ENCODE measurements at places on chromosomes 11 and 22.

DNA sequence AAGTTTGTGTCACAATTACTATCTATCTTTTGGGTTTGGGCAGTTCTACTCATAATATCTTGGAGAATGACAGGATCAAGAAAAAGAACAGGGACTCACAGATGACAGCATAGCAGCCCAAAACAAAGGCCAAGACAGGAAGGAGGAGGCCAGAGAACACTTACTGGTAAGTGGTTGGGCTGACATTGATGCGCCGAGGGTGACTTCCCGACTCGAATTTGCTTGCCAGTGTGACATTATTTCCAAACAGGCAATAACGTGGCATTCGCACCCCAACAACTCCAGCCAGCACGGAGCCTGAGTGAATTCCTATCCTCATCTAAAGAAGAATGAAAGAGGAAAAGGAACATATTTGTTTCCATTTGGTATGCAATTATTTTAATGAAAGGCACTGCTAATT is 309.9 kb downstream of the GUCY1A2 start:
- peak; percentile 5 for DNase-seq

DNA sequence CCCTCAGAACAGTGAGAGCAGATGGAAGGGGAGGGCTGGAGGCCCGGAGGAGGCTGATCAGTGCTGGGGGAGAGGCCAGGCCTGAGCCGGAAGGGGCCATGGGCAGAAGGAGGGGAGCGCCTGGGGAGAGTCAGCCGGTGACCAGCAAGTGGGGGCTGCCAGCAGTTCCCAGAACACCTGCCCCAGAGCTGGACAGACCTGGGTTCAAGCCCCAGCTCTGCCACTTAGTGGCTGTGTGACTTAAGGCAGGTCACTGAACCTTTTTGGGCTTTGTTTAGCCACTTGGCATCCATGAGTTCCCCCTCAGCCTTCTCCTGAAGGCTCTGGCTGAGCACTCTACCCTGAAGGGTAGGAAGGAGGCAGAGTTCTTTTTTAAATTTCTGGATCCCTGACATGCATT is 17.4 kb downstream of the WNT11 start:
- no peak for DNase-seq

GRCh38 chr22:42315392-42315756 is 44.9 kb upstream of the TCF20 start:
- no peak for DNase-seq

DNA sequence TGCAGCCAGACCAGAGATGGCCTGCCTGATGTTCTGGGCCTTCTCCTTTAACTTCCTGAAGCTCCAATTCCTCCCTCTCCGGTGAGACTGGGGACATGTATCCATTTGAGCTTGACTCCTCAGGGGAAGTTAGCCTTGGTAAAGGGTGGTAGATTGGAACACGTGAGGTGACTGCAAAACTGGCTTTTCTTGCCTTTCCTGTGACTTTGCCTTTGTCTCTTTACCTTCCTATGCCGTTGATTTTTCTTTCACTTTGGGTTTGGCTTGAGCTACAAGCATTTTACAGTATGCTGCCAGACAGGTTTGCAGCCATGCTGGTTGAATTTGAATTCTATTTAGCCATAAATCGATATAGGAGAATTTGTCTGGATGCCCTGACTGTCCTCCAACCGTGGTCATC is 16.8 kb upstream of the GLYATL1 start:
- no peak for DNase-seq

Measured in neural progenitor cell (in vitro differentiated cells).